ENCODE measurements at places on chromosomes 1 and 21.

- no peak for DNase-seq
Observed at GRCh38 chr1:1165485-1165884, 8.2 kb upstream of the TTLL10 start.

GRCh38 chr1:236862615-236863211, 67.6 kb downstream of the MTR start:
- no peak for DNase-seq

- DNase-seq, result no peak
Observed at GRCh38 chr1:68216089-68216772, 16.1 kb downstream of the WLS start.

GRCh38 chr21:39575775-39576174, 37.0 kb upstream of the B3GALT5 start:
- DNase-seq, result no peak

GRCh38 chr1:7988576-7988975, 27.1 kb downstream of the PARK7 start:
- no peak for DNase-seq

- DNase-seq, result no peak
Observed at GRCh38 chr21:35265170-35265877, 216.2 kb upstream of the RUNX1 start.

GRCh38 chr1:41616563-41616962, 132.1 kb upstream of the EDN2 start:
- DNase-seq, result no peak

- no peak for DNase-seq
Observed at GRCh38 chr1:226661965-226662364, 77.1 kb downstream of the ITPKB start.

GRCh38 chr1:30538993-30539867, 184.2 kb downstream of the MATN1 start:
- DNase-seq, result no peak

- DNase-seq, result no peak
Observed at GRCh38 chr1:154407198-154408091, 2.3 kb downstream of the IL6R start.

DNA sequence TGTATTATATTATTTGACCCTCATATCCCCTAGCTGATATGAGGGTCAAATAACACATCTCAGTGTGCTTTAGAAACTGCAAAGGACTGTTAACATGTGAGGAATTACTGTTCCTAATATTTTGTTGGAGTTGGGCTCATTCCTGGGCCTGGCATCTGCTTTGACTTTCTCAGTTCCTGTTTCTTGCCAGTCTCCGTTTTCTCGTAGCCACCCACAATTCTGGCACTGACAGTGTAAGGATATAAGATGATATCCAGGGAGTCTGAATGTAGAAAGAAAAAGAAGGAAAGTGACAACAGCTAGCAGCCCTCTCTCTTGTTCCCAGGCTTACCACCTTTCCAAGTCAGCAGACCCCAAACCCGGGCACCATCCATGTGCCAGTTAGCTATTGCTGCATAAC, 54.4 kb upstream of the SCMH1 start:
- no peak for DNase-seq

GRCh38 chr1:181349512-181349911, 133.8 kb upstream of the CACNA1E start:
- DNase-seq, result no peak

DNA sequence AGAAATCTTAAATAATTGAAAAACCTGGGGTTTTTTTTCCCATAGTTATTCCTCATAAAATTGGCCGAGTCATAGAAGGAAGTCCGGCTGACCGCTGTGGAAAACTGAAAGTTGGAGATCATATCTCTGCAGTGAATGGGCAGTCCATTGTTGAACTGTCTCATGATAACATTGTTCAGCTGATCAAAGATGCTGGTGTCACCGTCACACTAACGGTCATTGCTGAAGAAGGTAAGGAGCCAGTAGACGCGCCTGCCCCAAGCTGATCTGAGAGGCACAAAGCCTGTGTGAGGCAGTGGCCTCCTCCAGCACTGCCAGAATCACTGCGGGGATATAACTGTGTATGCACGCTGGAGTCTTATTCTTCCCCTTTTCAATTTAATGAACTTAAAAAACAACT, 100.3 kb downstream of the PHTF1 start:
- no peak for DNase-seq

DNA sequence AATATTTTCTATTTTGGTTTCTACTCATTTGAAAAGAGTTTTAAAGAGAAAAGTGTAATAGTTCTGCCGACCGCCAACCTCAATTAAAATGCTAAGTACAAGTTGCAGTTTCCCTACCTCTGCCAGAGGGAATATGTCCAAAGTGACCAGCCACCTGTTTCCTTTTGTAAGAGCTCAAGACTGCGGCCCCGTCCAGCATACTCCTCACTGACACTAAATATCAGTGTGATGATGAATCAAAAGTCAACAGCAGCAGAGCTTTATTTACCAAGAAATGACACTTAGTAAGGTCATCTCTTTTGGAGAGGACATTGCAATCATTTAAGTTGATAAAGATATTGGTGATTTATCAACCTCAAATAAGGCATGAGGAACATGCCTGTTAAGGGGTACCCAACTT, 57.4 kb upstream of the NRIP1 start:
- DNase-seq, result no peak

DNA sequence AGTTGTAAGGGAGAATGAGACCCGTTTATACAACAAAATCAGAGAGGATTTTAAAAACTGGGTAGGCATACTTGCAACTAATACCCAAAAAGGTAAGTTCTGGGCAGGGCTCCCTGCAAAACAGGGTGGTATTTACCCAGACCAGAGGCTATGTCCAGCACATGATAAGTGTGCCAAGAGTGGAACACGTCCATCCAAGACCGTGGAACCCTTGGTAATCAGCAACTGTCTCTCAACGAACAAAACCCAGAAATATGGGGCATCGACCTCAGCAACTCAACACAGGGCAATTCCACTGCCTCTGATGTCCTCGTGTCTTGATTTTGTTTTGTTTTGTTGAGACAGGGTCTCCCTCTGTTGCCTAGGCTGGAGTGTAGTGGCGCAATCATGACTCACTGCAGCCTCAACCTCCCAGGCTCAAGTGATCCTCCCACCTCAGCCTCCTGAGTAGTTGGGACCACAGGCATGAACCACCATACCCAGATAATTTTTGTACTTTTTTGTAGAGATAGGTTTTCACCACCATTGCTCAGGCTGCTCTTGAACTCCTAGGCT, 26.7 kb upstream of the MX1 start:
- no peak for DNase-seq

DNA sequence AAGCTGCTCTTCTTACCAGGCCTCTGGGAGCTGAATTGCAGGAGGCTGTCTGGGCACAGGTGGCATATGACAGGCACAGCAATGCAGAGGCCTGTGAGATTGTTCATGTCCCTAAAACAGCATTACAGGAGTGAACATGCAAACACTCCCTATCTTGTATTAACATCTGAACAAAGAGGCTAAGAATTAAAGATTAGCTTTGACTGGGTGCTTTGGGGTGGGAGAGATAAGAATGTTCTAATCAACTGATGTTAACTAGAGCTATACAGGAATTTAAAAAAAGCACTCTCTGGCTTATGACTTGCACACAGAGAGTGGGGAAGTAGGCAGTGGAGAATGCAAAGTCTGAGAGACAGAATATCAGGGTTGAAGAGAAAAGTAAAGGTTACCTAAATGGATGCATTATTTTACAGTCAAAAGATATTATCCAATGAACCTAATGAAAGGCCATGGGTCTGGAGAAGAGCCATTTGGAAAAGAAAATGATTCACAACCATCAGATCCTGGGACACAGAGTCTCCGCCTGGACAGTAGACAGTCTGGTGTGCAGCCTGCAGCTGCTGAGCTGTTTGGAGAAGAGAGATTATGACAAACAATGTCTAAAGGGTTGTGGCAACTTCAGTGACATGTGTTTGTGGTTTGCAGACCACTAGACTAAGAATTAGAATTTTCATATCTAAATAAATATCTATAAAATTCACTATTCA, 20.2 kb downstream of the DPT start:
- no peak for DNase-seq

DNA sequence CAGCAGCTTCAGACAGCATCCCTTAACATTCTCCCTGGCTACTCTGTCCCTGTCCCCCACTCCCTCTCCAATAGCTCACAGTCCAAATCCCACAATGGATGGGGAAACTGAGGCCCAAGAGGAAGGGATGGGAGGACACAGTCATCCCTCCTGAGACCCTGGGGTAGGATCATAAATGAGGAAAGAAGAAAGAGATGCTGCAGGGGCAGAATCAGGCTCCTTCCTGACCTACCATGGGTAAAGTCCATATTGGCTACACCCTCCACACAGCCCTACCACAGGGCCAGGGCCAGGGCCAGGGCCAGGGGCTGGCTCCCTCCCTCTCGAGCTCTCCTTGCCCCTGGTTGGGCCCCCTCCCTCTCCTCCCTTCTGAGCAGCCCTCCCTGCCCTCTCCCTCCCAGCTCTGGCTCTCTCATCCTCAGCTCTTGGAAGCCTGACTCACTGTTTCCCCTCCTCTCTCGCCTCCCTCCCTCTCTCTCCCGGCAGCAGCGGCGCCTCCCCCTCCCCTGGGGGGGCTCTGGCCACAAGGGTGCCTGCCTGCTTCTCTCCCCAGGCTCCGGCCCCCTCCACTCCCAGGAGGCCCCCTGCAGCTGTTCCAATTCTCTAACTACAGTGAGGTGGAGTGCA, 4.9 kb downstream of the AHDC1 start:
- DNase-seq, result no peak

DNA sequence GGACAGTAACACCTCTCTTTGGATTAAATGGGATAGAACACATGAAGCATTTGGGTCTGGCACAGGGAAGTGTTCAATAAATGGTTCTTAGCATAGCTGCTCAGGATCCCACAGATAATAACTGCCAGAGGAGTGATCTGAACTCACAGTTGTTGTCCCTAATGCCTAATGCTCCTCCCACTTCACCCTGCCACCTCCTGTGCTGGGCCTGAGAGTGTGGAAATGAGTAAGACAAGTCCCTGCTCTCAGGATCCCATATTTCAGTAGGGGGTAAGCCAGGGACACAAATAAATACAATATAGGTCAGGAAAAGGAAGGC, 19.9 kb upstream of the FOXO6 start:
- DNase-seq, result no peak

DNA sequence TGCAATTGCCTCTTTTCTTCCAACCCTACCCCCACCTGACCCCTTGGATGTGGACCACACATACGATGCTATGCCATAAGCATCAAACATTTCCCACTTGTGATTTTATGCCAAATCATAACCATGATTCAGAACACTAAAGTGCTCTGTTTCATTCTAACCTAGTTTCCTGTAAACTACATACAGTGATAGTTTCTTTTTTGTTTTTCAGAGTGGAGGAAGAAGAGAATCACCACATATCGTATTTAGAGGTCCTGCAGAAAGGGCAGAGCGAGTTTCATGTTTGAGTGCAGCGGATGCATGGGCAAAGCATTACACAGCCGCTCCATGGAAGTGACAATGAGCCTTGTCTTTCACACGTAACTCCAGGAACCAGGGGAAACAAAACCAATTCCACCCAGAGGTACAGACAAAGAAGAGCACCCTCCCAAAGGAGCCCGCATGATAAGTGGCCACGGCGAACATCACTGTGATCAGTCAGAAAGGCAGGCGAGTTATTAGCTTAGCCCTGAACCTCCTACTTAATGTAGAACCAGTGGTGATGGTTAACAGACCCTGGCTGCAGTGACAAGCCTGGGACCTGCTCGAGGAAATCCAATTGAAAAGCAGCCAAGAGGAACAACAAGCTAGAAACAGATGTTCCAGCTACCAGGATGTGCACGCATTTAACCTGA, 64.0 kb upstream of the ZNF281 start:
- no peak for DNase-seq

GRCh38 chr1:192808163-192808517, 699 bp upstream of the RGS2 start:
- DNase-seq, result no peak

GRCh38 chr1:160548960-160549664, 26.1 kb upstream of the SLAMF6 start:
- DNase-seq, result no peak

DNA sequence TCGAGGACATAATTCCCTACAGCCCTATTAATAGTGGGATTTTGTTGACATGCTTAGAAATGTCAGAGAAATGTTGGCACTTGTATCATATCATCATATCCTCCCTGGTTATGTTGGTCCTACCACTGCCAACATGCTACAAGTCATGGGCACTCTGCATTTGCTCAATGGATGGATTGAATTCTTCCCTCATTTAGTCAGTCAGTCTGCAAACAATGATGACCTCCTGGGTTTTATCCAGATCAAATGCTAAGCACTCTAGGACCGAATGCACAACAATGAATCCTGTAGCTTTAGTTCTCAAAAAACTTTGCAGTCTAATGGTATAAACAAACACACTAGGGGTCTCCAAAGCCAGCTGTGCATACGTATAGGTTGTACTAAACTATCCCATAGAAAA, 357.2 kb upstream of the DPYD start:
- DNase-seq, result no peak

- DNase-seq, result no peak
Observed at GRCh38 chr1:195141294-195141693, 1466.9 kb downstream of the KCNT2 start.
